ENCODE measurements at places on chromosomes 11 and 22.

DNA sequence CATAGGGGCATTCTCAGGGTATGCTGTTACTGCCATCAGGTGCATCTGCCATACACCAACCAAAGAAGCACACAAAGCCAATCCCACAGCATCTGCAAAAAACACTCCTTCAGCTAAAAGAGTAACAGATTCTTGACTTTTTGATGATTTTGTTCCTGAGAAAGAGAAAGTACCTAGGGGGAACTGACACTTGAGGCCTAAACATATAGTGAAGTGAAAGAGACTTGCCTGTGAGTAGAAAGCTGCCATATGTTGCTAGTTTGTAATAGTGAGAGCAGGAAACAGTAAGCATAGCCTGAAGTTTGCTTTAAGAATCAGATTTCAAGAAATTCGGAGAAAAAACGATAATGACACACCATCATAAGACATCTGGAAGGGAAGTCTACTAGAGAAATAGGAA lies 97.9 kb upstream of the CTSC start:
- DNase-seq: no peak

GRCh38 chr22:43144949-43145348 lies 1.8 kb upstream of the MCAT start:
- no peak for DNase-seq

DNA sequence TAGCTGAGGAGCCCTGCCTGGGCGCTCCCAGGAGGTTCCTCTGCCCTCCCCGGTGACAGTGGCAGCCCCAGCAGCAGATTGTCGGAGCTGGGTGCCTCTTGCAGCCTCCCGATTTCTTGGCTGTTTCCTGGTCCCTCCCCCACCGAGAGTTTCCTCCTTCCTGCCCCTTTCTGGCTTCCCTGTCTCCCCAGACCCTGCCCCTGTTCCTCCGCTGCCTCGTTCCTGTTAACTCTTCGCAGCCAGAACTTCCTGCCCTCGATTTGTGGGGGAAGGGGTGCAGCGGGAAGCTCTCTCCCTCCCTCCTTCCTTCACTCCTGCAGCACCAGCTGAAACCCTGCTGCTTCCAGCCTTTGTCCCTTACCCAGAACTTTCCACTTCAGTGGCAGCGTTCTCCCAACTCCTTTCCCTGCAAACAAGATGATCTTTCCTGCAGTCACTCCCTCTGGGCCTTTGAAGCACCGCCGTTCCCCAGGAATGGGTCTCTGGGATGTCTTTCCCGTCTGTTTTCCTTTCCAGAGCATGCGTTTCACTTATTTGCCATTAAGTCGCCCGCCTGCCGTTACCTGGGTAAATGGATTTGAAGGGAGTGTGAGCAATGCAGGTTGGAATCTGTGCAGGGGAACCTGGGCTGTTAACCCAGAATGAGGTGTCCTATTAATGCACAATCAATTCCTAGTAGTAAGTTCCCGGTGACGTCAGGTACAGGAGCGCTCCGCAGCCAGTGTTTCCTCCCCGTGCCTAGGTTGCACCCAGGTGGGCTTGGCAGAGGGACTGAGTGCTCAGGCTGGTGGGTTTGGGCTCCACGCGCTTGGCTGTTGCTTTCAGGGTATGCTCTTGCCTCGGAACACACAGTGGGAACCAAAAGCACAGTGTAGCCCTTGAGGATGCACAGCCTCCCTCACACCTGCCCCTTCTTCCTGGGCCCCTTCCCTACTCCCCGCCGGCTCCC lies 4.3 kb downstream of the GRK2 start:
- no peak for DNase-seq

- no peak for DNase-seq
Observed at GRCh38 chr22:20517422-20517821, 10.0 kb downstream of the MED15 start.

DNA sequence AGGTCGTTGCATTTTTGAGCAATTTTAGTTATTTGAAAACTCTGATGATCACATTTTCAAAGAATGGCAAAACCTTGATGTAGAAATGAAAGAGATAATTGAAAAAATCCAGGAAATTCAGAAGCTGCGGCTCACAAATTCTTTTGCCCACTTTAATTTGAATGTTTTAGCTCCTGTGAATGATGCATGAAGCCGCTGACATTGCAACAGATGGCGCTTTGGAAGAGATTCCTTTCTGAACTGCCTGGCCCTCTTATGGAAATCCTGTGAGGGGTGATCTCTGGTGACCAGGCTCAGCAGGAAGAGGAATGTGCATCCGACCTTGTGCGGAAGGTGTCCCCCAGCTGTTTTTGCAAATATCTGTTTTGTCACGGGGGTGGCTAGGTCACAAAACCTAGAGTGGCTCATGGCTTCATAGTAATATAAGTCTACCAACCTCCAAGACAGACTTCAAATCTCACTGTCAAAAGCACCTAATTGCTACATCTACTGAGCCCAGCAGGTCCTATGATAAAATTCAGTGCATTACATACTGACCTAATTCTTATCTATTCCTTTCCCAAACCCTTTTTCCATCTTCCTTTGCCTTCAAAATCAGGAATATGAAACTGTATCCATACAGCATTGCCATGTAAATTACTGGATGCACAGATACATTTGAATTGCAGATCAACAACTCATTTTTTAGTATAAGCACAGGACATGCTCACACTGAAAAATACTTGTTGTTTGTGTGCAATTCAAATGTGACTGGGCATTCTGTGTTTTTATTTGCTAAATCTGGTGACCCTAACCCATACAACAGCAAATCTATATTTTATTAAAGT lies 412.7 kb downstream of the ETS1 start:
- peak; percentile 91 for DNase-seq

GRCh38 chr11:12121517-12121916 lies 11.1 kb downstream of the MICAL2 start:
- DNase-seq: no peak
